CD4-positive, alpha-beta T cell (primary cell): ENCODE measurements at places on chromosomes 1 and 21. TPM values are rescaled to one million over a fixed set of nuclear protein-coding genes. Genes with fewer than 3 reads are reported as not detected.

DNA sequence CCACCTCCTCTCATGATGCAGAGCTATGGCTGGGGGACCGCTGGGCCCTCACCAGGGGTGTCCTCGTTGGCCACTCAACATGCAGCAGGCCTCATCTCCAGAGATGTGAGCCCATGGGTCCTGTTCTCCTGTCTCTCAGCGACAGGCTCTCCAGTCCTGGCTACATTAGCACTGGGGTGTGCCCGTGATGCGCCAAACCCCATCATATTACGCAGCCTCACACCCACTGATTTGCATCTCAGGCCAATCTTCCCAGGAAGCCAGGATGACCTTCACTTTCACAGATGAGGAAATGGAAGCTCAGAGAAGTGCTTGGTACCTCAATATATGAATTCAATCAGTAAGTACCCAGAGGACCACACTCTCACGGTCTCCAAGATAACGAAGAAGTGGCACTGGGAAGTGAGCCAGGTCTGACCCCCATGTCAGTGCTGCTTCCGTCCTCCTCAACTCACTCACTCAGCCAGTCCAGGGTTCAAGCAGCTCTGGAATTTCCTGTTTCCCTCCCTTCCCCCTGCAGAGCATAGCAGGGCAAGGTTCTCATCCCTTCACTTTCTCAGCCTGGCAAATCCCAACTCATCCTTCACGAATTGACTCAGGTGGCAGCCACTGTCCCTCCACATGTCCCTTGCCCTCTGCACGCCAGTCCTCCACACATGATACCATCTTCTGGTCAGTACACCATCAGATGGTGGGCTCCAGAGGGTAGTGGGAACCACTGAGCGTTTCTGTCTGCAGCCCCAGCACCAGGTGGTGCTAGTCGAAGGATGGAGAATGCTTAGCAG is 28.9 kb upstream of the EVA1B start:
- DNase-seq: no peak

DNA sequence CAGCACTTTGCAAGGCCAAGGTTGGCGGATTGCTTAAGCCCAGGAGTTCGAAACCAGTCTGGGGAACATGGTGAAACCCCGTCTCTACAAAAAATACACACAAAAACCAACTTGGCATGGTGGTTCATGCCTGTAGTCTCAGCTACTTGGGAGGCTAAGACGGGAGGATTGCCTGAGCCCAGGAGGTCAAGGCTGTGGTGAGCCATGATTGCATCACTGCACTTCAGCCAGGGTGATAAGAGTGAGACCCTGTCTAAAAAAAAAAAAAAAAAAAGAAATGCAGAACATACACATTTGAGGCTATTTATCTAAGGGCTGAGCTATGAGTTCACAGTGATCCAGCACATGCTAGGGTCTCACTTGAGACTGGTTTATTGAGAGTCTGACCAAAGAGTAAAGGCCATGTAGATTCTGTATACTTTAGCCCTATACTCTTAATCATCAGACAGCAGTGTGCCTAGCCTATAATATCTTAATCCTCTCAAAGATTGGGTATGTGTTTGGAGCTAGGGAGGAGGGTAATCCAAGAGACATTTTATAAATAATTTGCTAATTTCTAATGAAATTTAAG is 23.9 kb downstream of the RNF2 start:
- no peak for DNase-seq

GRCh38 chr1:113871597-113872113 is at the start of gene PTPN22:
PTPN22 (minus strand) TSS chr1:113871712.
- DNase-seq: peak; percentile 74

Gene CEP350
- total RNA-seq: 45.5 TPM

DNA sequence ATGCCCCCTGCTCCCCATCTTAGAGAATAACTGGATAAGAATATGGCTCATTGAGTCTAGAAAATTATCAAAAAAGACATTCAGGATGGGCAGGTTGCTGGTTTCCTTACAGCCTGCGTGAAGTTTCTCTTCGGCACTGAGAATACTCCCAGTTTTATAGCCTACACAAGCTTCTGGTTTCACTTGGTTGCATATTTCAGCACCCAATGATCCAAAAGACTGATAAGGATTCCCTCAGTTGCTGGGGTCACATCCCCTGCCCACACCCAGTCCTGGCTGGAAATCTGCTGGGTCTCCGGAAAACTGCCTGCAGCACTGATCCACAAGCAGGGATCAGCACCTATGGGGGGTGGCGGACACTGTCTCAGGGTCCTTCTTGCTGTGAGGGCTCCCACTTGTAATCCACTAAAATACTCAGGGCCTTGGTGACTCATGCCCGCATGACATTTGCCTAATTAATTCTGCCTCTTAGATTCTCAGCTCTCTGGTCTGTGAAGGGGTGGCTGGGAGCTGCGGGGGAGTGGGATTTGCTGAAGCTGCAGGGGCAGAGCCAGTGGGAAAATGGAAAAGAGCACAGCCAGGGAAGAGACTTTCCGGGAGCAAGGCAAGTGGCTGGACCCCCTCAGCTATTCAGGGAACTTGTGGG is 142.5 kb downstream of the ZNF648 start:
- DNase-seq: no peak

Gene FNDC10
- total RNA-seq: 1.0 TPM

DNA sequence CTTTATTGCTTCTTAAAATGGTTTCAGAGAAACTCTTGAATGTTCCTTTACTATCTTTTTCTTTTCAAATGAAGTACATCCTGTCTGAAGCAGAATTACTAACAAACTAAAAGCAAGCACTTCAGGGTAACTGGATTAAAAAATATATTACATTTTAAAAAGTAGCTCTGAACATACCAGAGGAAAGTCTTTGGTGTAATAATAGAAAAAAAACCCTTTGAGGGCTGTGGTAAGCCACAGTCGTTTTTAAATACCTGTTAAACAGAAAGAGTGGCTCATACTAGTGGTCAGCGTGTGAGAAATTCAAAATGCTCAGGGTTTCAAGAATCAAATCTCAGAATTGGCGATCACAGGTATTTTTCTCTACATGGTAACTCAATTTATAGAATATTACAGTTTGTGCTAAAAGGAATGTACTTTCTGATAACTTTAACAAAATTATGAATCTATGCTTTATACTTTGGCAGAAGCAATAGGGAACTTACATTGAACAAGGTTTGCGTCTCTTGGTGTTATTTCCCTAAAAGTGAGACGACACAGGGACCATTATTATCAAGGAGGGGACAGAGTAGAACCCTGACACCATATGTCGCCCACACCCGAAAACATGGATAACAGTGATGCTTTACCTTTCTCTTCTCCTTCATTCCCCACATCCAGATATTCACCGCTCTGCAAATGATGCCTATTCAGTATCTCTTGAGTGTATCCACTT is 97.0 kb upstream of the DPH5 start:
- no peak for DNase-seq

DNA sequence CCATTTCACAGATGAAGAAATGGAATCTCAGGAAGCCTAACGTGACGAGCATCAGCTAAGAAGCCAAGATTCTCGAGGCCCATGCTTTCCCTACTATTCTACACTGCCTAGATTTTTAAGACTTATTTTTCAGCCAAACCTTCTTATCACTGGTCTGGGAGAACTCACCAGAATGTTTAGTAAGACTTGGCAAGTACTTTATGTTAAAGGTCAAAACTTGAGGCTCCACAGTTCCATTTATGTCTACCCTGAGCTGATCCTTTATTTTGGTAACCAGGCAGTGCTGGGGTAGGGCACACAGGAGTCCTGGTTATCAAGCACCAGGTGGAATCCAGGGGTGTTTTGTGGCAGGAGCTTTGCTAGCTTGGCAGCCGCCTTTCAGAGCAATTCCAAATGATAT is 16.8 kb downstream of the PLXNA2 start:
- DNase-seq: no peak

DNA sequence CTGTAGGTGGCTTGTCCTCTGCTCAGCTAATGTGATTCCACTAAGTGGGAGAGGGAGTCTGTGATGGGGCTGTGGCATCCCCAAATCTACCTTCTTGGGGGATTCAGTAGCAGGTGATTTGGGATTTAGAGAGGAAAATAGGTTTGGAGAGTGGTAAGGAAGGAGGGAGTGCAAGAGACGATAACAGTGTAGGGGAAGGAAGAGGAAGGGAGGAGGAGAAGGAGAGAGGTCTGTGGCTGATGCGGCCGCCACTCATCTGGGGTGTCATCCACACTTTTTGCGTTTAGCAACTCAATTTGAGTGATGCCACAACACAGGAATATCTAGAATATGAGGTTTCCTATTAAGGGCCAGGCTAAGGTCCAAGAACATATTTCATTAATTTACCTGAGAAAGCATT is 23.8 kb upstream of the PCP4 start:
- DNase-seq: no peak

GRCh38 chr1:180934563-180934962 is 21.9 kb downstream of the KIAA1614 start:
- no peak for DNase-seq

Gene KCNJ6
- not detected for total RNA-seq

- DNase-seq: no peak
Observed at GRCh38 chr1:113459279-113459678, 69.0 kb downstream of the MAGI3 start.

DNA sequence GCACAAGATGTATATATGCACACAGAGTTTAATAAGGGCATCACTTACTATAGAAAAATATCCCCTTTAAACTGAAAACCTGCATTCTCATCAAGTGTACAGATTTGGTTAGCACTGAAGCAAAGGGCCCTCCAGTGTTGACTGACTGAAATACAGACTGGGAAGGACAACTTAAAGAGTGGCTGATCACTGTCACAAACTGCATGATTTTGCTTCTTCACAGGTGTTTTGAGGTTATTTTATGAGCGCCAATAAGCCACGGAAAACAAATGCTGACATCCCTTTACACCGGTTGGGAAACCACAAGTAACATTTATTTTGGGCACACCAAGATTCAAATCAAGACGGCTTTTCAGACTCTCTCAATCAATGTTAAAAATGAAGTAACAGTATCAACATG is 30.9 kb upstream of the RAP1GAP start:
- DNase-seq: no peak

GRCh38 chr1:29599826-29600225 is 363.5 kb downstream of the PTPRU start:
- DNase-seq: no peak

Gene ZZZ3
- 38.5 TPM for total RNA-seq
